ENCODE measurements at places on chromosomes 11 and 22.

GRCh38 chr11:36622431-36623136 lies 24.5 kb upstream of the RAG2 start:
- DNase-seq = no peak

GRCh38 chr11:84247926-84248325 lies 961.8 kb upstream of the CCDC90B start:
- DNase-seq = no peak

- no peak for DNase-seq
Observed at GRCh38 chr11:534396-535209, 773 bp downstream of the HRAS start.

GRCh38 chr11:62863687-62864335 lies 16.9 kb upstream of the SLC3A2 start:
- DNase-seq = no peak

GRCh38 chr11:95152876-95153856 lies 63.5 kb downstream of the ENDOD1 start:
- DNase-seq = no peak

DNA sequence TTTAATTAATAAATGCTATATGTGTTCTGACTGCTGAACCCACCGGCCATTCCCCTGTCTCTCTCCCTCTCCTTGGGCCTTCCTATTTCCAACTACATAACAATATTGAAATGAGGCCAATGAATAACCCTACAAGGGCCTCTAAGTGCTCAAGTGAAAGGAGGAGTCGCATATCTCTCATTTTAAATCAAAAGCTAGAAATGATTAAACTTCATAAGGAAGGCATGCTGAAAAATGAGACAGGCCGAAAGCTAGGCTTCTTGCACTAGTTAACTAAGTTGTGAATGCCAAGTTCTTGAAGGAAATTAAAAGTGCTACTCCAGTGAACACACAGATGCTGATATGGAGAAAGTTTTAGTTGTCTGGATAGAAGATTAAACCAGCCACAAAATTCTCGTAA lies 109.2 kb downstream of the TSPAN18 start:
- DNase-seq = no peak

DNA sequence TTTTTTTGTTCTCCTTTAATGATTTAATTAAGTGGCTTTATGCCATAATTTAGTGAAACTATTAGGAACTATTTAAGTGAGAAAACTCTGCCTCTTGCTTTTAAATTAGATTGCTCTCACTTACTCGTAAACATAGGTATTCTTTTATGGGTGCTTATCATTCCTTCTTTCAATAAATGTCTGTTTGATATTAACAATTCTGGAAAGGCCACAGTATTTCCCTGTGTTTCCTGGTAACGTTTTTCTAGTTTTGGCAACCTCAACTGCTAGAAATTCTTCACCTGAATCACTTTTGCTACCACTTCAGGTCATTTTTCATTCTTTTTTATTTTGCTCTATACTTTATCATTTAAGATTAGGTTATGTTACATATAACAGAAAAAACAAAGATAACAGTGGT lies 19.9 kb upstream of the NCR3LG1 start:
- no peak for DNase-seq

DNA sequence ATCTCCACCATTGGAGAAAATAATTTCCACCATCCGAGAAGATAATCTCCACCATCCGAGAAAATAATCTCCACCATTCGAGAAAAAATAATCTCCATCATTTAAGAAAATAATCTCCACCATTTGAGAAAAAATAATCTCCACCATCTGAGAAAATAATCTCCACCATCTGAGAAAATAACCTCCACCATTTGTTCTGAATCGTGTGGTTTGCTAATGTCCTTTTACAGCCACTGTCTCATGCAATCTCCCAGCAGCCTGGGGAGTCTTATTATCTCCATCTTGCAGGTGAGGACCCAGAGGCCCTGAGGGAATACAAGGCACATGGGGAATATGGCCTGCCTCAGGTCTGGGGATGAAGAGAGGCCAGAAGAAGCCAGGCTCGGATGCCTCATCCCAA lies 54.1 kb upstream of the TCF20 start:
- DNase-seq = no peak

Measured in DMS 273 treated with DMSO at 0.1 percent for 48 hours (cell line).